ENCODE measurements at places on chromosomes 16 and 17.
A peak's percentile ranks its signal among the peaks of the same experiment; 100 is the strongest.

- no peak for DNase-seq
Measured at GRCh38 chr17:79024901-79025737, 1.1 kb downstream of the C1QTNF1 start.

DNA sequence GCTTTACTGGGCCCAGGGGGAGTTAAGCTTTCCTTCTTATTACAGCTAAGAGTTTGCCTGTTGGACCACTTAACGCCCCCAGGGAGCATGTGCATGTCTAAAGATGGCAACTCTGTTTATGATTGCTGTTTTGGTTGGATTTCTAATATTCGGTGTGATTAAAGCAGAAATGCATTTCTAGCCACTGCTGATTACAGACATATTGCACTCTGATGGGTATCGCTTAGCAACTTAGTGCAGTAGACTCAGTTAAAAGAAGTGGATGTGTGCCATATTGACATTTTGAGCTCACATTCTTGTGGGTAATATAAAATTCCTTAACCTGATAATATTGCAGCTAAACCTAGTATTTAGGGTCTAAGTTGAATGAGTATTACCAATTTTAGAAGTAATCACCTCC, 4.2 kb downstream of the NF1 start:
- DNase-seq = no peak

- DNase-seq = peak; percentile 30
Measured at GRCh38 chr17:68777243-68777855, 176.2 kb upstream of the FAM20A start.

DNA sequence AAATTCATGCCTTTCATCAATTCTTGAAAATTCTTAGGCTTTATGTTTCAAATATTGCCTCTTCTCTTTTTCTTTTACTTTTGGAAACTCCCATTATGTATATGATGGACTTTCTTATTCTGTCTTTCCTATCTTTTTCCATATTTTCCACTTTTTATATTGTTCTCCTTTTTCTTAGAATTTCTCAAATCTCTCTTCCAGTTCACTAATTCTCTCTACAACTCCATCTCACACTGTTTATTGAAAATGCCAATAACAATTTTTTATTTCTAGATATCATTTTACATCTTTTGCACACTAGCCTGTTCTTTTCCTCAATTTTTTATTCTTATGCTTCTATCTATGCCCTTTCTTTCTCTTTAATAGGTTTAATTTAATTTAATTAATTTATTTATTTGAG, 43.8 kb upstream of the EFCAB3 start:
- no peak for DNase-seq

DNA sequence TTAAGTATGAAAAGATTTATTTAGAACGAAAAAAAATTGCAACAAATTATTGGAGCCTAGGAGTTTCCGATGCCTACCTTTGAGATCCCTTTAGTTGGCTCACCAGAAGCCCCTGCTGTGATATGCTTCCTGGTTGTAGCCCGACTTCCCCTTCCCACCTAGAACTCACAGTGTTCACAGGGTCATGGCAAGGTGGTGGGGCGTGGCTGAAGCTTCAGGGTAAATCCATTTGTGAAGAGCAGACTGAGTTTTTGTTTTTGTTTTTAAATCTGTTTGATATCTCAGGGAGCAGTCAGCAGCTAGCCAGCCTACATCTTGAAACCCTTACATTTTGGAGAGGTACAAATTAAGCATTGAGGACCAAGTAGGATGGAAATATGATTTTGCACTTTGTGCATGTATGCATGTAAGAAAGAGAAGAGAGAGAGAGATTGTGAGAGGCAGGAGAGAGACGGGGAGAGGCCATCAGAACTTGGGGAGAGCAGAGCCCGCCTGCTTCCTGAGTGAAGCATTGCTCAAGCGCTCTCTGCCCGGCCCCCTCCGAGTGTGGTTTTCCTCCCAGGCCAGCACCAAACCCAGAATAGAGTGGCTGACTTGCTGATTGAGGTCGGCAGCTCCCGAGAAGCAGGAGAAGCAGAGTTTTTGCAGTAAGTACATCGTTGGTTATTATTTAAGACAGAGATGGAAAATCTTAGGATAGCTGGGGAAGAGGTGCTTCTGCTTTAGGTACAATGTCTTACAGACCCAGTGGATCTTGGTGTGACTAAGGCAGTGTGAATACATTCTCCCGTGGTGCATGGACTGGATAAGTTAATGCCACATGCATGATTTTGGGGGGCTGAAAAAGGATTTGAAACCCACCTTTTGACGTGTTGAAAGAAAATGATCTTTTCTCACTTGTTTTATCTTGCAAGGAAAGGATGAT, 64.2 kb downstream of the SPECC1 start:
- no peak for DNase-seq

DNA sequence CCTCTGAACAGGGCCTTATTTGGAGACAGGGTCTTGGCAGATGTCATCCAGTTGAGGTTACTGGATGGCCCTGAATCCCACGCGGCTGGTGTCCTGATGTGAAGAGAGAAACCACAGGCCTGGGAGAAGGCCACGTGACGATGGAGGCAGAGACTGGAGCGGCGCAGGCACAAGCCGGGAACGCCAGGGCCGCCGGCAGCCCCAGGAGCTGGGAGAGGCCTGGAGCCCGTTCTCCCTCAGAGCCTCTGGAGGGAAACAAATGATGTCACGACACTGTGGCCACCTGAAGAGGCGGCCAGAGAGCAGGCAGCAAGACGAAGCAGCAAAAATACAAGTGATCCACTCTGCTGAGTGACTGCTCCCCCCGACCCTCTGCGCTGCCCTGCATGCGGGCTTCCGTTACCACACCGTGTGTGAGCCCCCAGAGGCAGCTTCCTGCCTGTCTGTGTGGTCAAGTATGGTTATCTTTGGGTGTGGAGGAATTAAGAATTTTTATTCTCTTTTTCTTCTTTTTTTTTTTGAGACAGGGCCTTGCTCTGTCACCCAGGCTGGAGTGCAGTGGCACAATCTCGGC, 11.6 kb downstream of the CD7 start:
- DNase-seq = no peak

DNA sequence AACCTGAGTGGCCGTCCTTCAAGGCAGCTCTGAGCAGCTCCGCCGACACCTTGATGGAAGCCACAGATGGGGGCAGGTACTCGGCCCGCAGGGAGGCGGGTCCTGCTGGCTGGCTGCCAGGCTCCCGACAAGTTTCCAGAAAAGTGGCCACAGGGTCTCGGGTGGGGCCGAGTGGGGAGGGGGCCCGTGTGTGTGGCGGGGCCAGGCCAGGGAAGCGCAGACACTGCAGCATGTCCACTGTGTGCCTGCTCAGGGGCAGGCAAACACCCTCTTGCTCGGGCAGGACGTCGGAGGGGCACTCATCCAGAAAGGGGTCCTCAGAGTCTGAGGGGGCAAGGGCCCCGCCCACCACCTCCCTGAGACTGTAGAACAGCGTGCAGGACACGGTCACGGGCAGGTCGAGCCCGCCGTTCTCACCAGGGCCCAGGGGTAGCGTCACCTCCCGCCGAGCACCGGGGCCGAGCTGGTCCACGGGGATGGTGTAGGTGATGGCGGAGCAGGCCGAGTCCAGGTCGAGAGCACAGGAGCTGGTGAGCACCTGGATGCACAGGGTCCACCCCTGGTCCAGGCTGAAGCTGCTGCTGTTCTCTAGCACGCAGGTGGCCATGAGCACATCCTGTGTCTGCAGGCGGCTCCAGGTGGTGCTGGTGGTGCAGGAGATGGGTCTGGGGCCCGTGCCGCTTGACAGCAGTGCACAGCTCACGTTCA, 5.1 kb downstream of the FAAP100 start:
- no peak for DNase-seq

DNA sequence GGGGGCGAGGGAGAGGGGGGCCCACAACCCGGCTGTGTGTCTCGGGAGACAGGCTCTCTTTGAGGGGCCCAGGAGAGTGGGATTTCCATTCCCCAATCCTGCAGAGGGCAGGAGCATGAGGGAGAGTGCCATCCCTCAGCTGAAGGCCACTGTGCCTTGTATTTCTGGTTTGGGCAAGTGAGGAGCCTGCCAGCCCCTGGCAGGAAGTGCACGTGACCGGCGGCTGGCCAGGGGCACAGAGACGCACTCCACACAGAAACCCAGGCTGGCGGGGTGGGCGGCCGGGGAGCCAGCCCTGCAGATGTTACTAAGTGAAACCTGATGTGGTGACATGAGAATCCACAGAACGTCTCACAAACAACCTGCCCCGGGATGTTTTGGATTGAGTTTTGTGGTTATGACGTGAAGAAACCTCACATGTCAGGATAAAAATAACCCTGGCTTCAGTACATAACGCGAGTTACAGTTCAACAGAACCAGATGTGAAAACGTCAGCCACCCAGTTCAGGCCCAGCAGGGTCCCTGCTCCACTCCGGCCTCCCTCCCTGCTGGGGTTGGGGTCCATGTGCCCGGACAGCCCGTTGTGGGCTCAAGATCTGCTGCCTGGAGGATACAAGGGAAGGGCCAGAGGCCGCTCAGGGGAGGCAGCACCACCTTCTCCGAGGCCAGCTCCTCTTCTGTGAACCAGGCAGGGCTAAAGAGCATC, 51.7 kb upstream of the MTSS2 start:
- DNase-seq = no peak

DNA sequence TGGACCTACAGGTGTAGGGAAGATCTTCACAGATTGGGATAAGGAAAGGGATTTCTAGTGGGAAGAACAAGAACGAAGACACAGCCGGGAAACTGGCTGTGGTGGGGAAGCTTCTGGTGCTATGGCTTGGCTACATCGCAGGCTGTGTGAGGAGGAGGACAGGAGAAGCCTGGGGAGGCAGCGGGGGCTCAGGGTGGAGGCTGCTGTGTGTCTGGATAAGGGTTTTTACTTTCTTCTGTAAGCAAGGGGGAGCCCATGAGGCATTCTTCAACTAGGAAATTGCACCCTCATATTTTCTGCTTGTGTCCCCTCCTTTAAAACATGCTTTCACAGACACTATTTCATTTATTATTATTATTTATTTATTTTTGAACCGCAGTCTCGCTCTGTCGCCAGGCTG, 2.9 kb upstream of the RHBDF2 start:
- DNase-seq = no peak

DNA sequence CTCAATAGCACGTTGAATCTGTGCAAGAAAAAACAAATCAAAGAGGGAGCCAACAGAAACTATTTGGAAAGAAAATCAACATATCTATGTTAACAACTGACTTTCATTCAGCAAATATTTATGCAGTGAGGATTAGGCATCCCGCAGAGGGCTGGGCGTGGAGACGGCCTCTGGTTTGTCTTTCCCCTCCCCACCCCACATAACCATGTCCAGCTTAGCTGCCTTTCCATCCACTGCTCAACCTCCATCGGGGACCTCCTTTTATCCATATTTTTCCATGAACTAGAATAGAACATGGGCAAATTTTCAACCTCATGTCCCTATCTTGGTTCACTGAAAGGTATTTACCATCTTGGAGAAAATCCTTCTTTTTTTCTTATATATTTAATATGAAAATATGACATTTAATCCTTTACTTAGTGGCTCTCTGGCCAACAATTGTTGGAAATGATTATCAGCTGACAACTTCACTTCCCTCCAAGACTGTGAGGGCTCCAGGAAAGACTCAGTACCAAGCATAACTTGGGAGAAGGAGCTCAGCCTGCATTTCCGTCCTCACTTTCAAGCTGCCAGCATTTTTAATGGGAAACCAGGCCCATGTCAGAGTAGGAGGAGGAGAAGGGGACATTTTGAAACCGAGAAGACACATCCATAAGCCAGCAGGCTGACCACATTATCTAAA, 462.6 kb upstream of the MAF start:
- DNase-seq = no peak

DNA sequence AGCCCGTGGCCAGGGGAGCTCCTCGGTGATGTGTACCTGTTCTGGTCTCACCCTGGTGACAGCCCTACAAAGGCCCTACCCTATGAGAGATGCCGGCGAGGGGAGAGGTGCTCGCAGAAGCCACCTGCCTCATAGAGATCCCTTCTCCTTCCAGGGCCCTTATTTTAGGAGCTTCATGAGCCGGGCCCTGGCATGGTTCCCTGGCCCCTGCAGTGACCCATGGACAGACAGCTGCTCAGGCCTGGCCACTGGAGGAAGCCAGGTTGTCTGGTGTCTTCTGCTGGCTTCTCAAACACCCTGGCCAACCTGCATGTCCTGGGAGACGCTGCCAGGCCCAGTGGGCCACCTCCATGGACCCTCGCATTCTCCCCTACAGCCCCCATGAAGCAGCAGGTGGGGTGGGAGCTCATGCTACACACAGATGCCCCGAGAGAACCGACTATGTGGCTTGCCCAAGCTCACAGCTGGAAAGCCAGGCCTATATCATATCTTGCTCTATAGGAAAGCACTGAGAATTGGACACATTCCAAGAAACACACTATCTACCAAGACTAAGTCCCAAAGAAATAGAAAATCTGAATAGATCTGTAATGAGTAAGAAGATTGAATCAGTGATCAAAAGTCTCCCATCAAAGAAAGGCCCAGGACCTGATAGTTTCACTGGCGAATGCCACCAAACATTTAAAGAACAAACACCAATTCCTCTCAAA, 7.2 kb upstream of the AATK start:
- DNase-seq = no peak

DNA sequence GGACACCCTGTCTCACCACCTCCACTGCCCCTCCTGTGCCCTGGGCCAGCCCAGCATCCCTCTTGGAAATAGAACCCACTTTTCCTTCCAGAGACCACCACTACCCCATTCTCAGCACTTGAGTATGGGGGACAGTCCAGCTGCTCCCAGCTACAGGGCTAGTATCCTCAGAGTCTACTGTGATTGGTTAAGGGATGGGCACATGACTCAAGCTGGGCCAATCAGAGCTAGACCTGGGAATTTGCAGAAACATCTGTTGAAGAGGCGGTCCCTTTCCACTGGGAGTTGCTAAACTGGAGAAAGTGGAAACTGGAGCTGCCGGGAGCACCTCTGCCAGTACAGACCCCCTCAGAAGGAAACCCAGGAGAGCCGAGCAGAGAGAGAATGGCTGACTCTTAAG, 156.6 kb downstream of the GSG1L start:
- DNase-seq = no peak

DNA sequence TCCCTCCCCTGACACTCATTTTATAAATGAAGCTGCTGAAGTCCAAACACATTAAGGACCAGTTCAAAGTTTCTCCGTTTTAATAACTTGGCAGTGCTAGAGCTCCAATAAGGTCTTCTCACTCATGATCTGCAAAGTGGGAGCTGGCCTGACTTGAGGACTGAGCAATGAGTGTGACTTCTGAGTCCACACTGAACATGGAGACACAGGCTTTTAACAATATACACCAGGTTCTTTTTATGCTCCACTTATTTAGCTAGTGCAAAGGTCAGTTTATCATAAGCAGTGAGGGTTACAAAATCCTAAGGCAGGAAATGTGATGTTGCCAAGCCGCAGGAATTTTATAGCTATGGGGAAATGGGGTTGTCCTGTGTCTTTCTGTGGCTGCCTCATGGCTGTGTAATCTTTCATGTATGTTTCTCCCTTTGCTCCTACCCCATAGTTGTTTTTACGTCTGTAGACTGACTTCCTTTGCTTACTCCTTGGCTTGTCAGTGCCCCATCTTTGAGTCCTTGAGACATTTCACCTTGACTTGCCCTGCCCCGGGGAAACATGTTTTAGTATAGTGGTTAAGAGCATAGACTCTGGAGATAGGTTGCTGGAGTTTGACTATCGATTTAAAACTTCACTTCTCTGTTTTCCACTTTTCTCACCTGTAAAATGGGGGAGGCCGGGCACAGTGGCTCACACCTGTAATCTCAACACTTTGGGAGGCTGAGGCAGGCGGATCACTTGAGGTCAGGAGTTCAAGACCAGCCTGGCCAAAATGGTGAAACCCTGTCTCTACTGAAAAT, 12.2 kb upstream of the MMD start:
- DNase-seq = peak; percentile 75

Measured in kidney glomerular epithelial cell (primary cell).